ENCODE measurements at places on chromosomes 2 and 18.

GRCh38 chr2:136225950-136226835 is 108.2 kb upstream of the CXCR4 start:
- H3K27me3 ChIP-seq = no peaks in the 10 kb centered on the region
- no peaks in the 10 kb centered on the region for H3K36me3 ChIP-seq
- peak overlapping the region; percentile 46 for H3K4me3 ChIP-seq

GRCh38 chr18:24552218-24552617 is 91.8 kb downstream of the HRH4 start:
- DNase-seq = no peak
- peaks cover 3% of the 10 kb centered on the region for H3K27me3 ChIP-seq
- H3K27ac ChIP-seq = no peak overlapping the region
- H3K4me3 ChIP-seq = no peak overlapping the region
- no peaks in the 10 kb centered on the region for H3K36me3 ChIP-seq
- H3K4me1 ChIP-seq = no peaks in the 10 kb centered on the region

- peaks cover 68% of the 10 kb centered on the region for H3K4me1 ChIP-seq
- no peaks in the 10 kb centered on the region for H3K27me3 ChIP-seq
- no peak for DNase-seq
- peak overlapping the region; percentile 65 for H3K4me3 ChIP-seq
Measured at GRCh38 chr2:144505245-144505831, 14.6 kb downstream of the ZEB2 start.

- H3K36me3 ChIP-seq = peaks cover 50% of the 10 kb centered on the region
- no peaks in the 10 kb centered on the region for H3K27me3 ChIP-seq
- H3K4me3 ChIP-seq = peak overlapping the region; percentile 70
- peak overlapping the region; percentile 90 for H3K27ac ChIP-seq
- DNase-seq = no peak
- peaks cover 40% of the 10 kb centered on the region for H3K4me1 ChIP-seq
Measured at GRCh38 chr2:224970311-224970710, 72.0 kb downstream of the DOCK10 start.

DNA sequence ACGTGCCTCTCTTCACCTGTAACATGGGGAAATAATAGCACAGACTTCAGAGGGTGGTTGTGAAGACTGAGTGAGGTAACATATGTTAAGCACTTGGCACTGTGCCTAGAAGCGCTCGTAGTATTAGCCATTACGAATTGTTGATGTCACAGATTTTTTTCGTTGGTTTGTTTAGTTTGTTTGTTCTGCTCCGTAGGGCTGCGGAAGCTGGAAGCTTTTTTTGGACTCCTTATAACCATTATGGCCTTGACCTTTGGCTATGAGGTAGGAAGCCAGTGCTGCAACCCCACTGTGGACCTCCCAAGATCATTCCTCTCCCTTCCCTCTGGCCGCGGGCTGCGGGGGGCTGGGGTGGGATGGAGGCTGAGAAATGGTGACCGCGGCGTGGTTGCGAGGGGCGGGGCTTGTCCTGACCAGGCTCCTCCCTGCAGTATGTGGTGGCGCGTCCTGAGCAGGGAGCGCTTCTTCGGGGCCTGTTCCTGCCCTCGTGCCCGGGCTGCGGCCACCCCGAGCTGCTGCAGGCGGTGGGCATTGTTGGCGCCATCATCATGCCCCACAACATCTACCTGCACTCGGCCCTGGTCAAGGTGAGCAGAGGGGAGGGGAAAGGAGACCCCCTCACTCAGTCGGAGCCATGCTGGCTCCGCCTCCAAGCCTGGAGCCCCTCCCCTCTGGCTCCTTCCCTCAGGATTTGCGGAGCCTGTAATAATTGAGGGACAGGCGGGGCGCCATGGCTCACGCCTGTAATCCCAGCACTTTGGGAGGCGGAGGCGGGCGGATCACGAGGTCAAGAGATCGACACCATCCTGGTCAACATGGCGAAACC is 5.5 kb downstream of the SLC11A1 start:
- no peaks in the 10 kb centered on the region for H3K36me3 ChIP-seq
- H3K27ac ChIP-seq = no peak overlapping the region
- DNase-seq = no peak

DNA sequence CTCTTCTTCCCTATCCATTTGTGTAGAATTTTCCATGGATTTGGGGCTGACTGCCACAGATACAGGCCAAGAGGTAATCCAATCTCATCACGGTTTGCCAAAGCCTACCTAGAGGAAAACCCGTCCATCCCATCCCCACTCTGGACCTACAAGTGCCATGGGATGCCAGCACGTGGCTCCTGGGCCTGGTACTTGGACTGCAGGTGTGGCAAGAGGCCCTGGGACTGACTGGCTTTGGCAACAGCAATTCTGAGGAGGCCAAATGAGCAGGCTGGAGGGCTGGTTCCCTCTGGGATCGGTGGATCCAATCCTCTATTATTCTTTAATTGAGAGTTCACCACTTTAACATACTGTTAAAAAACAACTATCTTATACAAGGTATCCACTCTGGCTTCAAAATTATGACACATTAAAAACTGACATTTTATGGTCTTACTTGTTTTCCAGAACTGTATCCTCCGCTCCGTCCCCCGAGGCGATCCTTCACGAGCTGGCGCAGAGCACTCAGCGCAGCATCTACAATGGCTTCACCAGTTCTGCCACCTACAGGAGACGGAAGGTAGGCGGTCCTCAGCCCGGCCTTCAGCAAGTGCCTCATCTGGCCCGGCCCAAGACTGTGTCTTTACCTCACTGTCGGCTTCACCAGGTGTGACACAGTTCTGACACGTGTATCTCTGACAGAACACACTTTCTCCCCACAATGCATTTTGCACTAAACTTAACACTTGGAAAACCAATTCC is 19.8 kb downstream of the PDIA6 start:
- H3K36me3 ChIP-seq = peaks cover 37% of the 10 kb centered on the region
- no peak overlapping the region for H3K4me3 ChIP-seq
- peaks cover 3% of the 10 kb centered on the region for H3K4me1 ChIP-seq
- no peak for DNase-seq

DNA sequence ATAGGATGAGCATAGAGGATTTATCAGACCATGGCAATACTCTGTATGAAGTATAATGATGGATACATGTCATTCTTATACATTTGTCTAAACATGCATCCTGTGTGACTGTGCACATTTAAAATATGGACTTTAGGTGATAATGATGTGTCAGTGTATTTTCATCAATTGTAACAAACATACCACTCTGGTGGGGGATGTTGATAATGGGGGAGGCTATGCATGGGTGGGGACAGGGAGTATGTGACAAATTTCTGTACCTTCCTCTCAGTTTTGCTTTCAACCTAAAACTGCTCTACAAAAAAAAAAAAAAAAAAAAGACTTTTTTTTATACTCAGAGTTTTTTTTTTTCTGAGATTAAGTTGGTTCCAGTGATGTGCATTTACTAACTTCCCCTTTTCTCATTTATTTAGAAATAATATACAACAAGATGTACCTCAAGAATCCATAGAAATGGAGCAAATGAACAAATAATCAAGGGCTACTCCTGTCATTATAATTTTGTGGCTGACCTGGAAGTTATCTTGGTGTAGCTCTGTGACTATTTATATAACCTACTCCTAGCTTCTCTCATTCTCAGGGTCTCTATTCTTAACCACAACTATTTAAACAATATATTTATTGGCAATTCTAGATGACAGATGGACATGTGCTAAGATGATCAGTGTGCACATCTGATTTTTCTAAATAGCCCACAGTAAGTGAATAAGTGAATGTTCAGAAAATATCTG is 108.9 kb upstream of the ITGA4 start:
- no peak overlapping the region for H3K27ac ChIP-seq
- peak overlapping the region; percentile 17 for H3K4me3 ChIP-seq
- H3K36me3 ChIP-seq = no peaks in the 10 kb centered on the region
- H3K27me3 ChIP-seq = no peaks in the 10 kb centered on the region
- H3K4me1 ChIP-seq = peaks cover 19% of the 10 kb centered on the region

GRCh38 chr2:166727095-166727494 is 161.2 kb upstream of the XIRP2 start:
- peak overlapping the region; percentile 15 for H3K4me3 ChIP-seq
- H3K36me3 ChIP-seq = peaks cover 20% of the 10 kb centered on the region
- no peak for DNase-seq
- no peaks in the 10 kb centered on the region for H3K27me3 ChIP-seq

- H3K36me3 ChIP-seq = no peaks in the 10 kb centered on the region
- no peak overlapping the region for H3K27ac ChIP-seq
- DNase-seq = no peak
Measured at GRCh38 chr18:44409071-44409470, 271.6 kb upstream of the SETBP1 start.

GRCh38 chr2:7844414-7844965 is 837.4 kb upstream of the ID2 start:
- no peak overlapping the region for H3K27ac ChIP-seq
- H3K4me1 ChIP-seq = no peaks in the 10 kb centered on the region
- H3K4me3 ChIP-seq = no peak overlapping the region

DNA sequence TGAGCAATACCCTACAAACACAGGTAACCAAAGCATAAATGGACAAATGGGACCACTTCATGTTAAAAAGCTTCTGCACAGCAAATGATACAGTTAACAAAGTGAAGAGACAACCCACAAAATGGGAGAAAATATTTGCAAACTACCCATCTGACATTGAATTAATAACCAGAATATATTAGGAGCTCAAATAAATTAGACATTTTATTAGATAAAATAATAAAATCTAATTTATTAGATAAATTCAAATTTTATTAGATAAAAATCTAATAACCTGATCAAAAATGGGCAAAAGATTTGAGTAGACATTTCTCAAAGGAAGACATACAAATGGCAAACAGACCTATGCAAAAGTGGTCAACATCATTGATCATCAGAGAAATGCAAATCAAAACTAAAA is 35.8 kb upstream of the KCNH7 start:
- no peaks in the 10 kb centered on the region for H3K4me1 ChIP-seq
- no peak overlapping the region for H3K27ac ChIP-seq
- H3K4me3 ChIP-seq = no peak overlapping the region

GRCh38 chr2:107218208-107218607 is 332.2 kb upstream of the ST6GAL2 start:
- H3K27me3 ChIP-seq = no peaks in the 10 kb centered on the region
- DNase-seq = no peak
- H3K36me3 ChIP-seq = no peaks in the 10 kb centered on the region
- no peaks in the 10 kb centered on the region for H3K4me1 ChIP-seq
- no peak overlapping the region for H3K4me3 ChIP-seq
- no peak overlapping the region for H3K27ac ChIP-seq

GRCh38 chr2:9799011-9799596 is 44.2 kb upstream of the TAF1B start:
- H3K4me1 ChIP-seq = peaks cover 16% of the 10 kb centered on the region
- no peak for DNase-seq
- peak overlapping the region; percentile 68 for H3K4me3 ChIP-seq
- H3K36me3 ChIP-seq = peaks cover 5% of the 10 kb centered on the region
- H3K27ac ChIP-seq = no peak overlapping the region

DNA sequence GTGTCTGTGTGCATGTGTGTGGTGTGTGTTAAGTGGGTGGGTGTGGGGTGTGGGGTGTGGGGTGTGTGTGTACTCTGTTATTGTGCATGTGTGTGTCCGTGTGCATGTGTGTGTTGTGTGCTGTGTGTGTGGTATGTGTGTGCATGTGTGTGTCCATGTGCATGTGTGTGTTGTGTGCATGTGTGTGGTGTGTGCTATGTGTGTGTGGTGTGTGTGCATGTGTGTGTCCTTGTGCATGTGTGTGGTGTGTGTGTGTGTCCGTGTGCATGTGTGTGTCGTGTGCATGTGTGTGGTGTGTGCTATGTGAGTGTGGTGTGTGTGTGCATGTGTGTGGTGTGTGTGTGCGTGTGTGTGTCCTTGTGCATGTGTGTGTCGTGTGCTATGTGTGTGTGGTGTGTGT is 6.9 kb upstream of the OTOS start:
- H3K4me3 ChIP-seq = no peak overlapping the region
- H3K27me3 ChIP-seq = peaks cover 44% of the 10 kb centered on the region
- no peak for DNase-seq
- no peaks in the 10 kb centered on the region for H3K36me3 ChIP-seq
- H3K27ac ChIP-seq = no peak overlapping the region
- H3K4me1 ChIP-seq = peaks cover 5% of the 10 kb centered on the region

GRCh38 chr18:8358033-8358765 is 251.0 kb upstream of the RAB12 start:
- H3K4me3 ChIP-seq = no peak overlapping the region
- peaks cover 16% of the 10 kb centered on the region for H3K27me3 ChIP-seq
- H3K36me3 ChIP-seq = no peaks in the 10 kb centered on the region
- no peak overlapping the region for H3K27ac ChIP-seq
- H3K4me1 ChIP-seq = no peaks in the 10 kb centered on the region
- DNase-seq = no peak

DNA sequence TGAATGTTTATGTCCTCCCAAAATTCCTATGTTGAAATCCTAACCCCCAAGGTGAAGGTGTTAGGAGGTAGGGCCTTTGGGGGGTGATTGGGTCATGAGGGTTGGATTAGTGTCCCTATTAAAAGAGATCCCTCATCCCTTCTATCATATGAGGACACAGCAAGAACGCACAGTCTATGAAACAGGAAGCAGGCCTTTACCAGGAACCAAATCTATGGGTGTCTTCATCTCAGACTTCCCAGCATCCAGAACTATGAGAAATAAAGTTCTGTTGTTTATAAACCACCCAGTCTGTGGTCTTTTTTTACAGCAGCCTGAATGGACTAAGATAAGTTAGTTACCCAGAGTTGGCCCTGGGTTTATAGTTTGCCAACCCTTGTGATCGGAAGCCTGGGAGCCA is 153.1 kb downstream of the INO80D start:
- H3K4me3 ChIP-seq = no peak overlapping the region
- no peaks in the 10 kb centered on the region for H3K4me1 ChIP-seq
- no peak for DNase-seq
- no peaks in the 10 kb centered on the region for H3K36me3 ChIP-seq
- H3K27me3 ChIP-seq = no peaks in the 10 kb centered on the region
- no peak overlapping the region for H3K27ac ChIP-seq

DNA sequence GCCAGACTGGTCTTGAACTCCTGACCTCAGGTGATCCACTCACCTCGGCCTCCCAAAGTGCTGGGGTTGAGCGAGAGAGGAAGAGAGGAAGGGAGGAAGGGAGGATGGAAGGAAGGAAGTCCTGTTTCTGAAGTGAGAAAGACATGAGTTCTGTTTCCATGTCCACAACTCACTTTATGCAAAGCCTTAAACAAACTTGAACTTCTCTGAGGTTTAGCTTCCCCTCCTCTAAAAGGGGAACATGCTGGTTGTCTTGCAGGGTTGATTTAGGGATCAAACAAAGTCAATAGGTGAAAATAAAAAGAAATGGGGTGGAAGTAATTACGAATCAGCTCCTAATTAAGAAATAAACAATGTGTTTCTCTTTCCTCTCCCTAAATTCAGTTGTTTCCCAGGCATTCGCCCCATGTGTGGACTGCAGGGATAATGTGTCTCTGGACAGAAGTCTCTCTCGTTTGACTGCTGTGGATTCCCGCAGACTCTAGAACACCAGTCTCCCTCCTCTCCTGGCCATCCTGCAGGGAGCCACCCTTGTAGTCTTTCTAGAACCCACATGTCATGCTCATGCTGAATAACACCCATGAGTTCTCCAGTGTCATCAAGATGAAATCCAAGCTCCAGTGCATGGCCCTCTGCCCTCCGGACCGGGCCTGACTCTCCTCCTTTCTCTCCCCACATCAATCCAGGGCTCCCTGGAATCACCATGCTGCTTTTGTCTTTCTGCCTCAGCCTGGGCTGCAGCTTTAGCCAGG is 229.3 kb upstream of the TRIB2 start:
- no peak overlapping the region for H3K4me3 ChIP-seq
- no peak for DNase-seq
- H3K27ac ChIP-seq = no peak overlapping the region
- H3K4me1 ChIP-seq = peaks cover 45% of the 10 kb centered on the region

- H3K27me3 ChIP-seq = peaks cover 21% of the 10 kb centered on the region
- no peak overlapping the region for H3K4me3 ChIP-seq
- H3K4me1 ChIP-seq = no peaks in the 10 kb centered on the region
- H3K27ac ChIP-seq = no peak overlapping the region
- no peak for DNase-seq
Measured at GRCh38 chr2:238761868-238762267, 86.0 kb upstream of the TWIST2 start.

Data from stimulated activated naive B cell treated with anti-CD40 and anti-IgM and Interleukin-4, amounts not matched to agents 10 μg/mL and 1 μg/mL and 100 μg/mL, for 72 hours (primary cell).